Midbrain (tissue), 1 donor: ENCODE measurements at places on chromosomes 2 and 18.

DNA sequence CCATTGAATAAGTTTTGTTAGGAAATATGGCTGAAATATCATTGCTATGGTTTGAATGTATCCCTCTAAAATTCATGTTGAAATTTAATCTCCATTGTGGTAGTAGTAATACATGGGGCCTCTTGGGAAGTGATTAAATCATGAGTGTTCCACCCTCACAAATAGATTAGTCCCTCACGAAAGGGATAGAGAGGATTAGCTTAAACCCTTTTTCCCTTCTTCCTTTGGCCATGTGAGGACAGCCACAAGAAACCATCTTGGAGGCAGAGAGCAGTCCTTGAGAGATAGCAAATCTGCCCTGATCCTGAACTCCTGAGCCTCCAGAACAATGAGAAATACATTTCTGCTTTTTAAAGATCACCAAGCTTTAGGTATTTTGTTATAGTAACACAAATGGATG lies 274.2 kb downstream of the CDH19 start:
- DNase-seq, result no peak

GRCh38 chr2:34045101-34045655 lies 446.1 kb upstream of the FAM98A start:
- no peak for DNase-seq

DNA sequence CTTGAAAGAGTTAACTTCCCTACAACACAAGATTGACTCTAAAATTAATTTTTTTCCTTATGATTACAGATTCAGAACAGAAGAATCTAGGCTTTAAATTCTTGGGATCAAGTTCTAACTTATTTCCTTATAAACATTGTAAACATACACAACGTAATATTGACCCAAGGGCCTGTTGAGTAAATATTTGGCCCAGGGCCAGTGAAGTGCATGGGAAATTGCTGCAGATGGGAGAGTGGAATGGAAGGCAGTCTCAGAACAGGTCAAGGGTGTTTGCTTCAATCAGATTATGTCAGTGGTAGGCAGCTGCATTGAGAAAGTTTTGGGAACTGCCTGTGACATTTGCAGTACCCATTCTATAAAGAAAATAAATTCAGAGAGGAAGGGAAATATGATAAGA lies 137.6 kb downstream of the MYO1B start:
- no peak for DNase-seq

DNA sequence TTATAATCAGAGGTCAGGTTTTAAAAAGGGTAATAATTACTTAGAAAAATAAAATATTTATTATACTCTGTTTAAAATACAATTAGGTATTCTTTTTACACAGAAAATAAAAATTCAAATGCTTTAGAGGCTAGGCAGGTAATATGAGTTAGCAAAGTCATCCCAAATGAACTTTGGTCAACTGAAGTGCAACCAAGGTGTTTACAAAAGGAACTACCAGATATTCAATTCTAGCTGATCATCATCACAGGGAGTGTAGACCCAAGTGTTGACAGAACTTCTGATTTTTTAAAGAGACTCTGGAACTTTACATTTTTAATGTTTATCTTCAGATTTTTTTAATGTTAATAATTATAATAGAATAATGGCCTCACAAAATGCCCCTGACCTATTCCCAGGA lies 59.3 kb upstream of the COL5A2 start:
- no peak for DNase-seq

DNA sequence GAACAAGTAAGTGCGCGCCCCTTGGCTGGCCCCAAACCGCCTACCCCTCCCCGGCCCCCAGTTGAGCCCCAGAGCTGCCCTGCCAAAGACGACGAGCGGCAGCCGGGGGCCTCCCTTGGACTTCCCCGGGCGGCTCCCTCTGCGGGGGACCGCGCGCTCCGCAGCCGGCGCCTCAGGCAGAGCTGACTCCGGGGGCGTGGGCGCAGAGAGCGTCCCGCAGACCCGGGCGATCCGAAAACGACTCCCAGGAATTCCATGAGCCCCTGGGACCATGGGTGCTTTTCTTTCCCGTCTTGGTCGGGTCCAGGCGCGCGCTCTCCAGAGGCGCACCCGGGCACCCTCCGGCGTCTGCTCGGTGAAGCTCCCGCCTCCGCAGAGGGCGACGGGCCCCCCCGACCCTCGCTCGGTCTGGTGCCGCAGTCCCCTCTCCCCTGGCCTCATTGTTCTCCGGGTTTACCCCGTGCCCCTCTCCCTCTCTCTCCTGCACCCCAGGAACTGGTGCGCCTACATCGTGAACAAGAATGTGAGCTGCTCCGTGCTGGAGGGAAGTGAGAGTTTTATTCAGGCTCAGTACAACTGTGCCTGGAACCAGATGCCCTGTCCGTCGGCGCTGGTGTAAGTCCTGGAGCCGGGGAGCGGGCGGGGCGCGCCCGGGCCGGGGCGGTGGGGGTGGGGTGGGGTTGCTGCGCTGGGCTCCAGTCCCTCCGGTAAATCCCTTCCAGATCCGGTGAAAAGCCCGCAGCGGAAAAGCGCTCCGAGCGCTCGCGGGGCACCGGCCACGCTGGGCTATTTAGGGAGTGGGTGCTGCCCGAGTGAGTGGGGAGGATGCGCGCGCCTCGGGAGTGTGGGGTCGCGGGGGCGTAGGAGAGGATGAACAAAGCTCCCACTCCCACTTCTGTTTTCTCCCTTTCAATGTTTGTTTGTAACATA lies 776 bp downstream of the EMILIN2 start:
- no peak for DNase-seq
